NCI-H1694 (cell line): ENCODE measurements at places on chromosomes 2 and 18.

DNA sequence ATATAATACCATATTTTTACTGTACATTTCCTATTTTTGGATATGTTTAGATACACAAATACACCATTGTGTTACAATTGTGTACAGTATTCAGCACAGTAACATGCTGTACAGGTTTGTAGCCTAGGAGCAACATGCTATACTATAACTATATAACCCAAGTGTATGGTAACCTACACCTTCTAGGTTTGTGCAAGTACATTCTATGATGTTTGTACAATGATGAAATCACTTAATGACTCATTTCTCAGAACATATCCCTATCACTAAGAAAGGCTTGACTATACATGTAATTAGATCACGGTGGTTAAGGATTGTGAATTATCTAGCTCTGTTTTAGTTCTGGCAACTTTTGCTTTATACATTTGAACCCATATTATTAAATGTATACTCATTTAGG is 31.3 kb downstream of the NPHP1 start:
- no peak for DNase-seq

- no peak for DNase-seq
These were observed 59.6 kb upstream of the AGPS start for GRCh38 chr2:177332992-177333388.

GRCh38 chr2:150480241-150480640 is 7.2 kb downstream of the RND3 start:
- DNase-seq: no peak

GRCh38 chr18:49189772-49190171 is 239.0 kb upstream of the SMAD7 start:
- DNase-seq: no peak

GRCh38 chr2:211423018-211423417 is 866.6 kb downstream of the CPS1 start:
- DNase-seq: no peak

GRCh38 chr2:159684796-159685195 is 27.5 kb upstream of the MARCHF7 start:
- no peak for DNase-seq

DNA sequence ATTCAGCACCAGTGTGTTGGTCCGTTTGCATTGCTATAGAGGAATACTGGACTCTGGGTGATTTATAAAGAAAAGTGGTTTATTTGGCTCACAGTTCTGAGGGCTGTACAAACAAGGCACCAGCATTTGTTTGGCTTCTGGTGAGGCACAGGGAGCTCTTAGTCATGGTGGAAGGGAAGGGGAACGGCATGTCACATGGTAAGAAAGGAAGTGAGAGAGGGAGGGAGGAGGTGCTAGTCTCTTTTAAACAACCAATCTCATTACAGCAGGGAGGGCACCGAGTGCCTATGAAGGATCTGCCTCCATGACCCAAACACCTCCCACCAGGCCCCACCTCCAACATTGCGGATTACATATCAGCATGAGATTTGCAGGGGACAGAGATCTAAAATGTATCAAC is 143.9 kb upstream of the DLX2 start:
- no peak for DNase-seq

DNA sequence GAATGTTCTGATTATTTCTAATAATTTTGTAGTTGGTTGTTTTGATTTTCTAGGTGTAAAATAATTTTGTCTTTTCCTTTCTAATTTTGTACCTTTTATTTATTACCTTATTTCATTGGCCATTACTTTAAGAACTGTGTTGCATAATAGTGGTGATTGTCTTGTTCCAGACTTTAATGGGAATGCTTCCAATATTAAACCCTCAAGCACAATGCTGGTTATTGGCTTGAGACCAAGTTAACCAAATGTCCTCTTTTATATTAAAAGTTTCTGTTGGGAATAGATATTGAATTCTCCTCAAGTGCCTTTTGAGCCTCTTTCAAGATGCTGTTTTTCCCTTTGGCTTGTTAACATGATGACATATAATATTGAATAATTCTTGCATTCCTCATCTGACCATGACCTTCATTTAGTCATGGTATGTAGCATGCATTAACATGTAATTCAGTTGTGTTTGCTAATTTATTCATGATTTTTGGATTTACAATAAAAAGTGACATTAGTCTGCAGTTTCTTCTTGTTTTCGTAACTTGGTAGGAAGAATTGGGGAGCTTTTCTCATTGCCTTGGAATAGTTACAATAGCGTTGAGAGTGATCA is 141.7 kb downstream of the DIS3L2 start:
- DNase-seq: no peak

- no peak for DNase-seq
These were observed 14.9 kb downstream of the ATAD2B start for GRCh38 chr2:23912054-23912453.
